ENCODE measurements at places on chromosomes 16 and 17.

- no peak for DNase-seq
Measured at GRCh38 chr17:4751932-4752331, 12.2 kb upstream of the CXCL16 start.

- peak; percentile 41 for DNase-seq
Measured at GRCh38 chr17:16419929-16420271, 4.5 kb downstream of the TRPV2 start.

DNA sequence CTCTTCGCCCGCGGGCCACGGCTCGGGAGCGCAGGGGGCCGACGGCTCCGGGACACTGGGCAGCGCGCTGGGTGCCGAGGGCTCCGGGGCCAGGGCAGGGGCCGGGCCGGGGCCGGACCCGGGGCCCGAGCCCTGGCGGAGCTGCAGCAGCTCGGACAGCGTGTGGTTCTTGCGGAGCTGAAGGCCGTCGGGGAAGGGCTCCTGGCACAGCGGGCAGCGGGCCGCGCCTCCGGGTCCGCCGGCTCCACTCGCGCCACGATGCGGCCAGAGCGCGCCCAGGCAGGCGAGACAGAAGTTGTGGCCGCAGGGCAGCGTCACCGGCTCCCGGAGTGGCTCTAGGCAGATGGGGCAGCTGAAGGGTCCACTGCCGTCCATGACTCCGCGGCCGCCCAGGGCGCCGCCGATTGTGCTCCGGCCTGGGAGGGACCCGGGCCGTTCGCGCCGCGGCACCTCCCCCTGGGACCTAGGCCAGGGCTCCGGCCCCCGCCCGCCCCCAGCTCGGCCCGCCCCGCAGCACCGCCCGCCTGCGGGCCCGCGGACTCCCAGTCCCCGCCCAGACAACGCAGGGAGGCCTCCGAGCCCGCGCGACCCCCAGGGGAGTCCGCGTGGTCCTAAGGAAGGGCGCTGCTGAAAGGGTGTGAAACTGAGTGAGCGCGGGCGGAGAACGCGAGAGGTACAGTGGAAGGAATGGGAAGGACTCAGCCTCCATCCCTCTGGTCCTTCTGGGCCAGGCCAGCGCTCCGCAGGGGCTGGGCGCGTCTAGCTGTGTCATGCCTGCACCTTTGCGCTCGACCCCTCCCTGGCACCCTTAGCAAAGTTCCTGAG lies at the start of gene TRIM47:
Gene TRIM47, minus strand, starts transcription at position 408 of the 825 bp plus-strand sequence. Its CDS starts 33 bp downstream, at position 375.
- DNase-seq, result no peak

DNA sequence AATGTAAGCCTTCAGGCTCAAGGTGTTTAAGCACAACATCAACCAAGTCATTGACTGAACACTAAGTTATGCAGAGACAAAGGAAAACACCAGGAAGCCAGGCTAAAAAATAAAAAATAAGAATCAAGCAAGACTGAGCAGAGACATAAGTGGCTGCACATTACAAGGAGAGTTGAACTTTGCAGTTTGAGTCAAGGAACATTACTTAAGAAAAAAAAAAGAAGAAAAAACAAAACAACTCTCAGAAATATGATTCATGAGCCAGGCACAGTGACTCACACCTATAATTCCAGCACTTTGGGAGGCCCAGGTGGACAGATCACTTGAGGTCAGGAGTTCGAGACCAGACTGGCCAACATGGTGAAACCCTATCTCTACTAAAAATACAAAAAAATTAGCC lies 168.1 kb downstream of the C16orf95 start:
- DNase-seq, result no peak

DNA sequence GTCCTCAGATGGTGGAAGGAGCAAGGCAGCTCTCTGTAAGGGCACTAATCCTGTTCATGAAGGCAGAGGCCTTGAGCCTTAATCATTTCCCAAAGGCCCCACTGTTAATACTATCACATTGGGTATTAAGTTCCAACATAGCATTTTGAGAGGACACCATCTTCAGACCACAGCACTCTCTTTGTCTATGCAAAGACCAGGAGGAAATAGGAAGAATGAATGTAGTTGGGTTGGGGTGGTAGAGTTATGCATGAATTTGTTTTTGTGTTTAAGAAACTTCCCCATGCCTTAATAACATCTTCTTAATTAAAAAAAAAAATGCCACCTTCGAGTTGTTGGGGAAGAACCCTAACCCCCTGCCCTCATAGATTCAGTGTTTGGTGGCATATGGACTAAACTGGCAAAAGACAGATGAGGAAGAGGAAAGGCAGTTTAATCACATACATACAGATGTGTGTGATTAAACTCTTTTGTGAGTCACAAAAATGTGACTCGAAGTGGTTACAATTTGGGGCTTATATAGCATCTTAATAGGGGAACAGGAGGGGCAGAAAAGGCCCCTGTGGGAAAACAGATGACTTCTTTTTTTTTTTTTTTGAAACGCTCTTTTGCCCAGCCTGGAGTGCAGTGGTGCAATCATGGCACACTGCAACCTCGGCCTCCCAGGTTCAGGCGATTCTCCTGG lies 35.0 kb upstream of the SLC5A10 start:
- no peak for DNase-seq

DNA sequence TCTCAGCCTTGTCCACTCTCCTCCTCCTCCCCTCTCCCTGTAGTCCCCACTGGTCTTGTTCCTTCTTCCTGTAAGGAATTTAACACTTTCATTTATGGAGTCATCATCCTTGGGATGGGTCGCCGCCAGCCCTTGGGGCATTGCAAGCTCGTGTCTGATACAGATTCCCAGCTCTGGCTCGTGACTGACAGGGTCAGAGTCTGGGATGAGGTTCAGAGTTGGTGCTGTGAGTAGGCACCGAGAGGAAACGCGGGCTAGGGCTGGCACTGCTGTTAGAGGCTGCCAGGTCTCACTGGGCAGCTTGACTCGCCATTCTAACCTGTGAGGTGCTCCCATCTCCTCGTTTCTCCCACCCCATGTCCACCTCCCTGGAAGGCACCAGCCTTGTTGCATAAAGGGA lies 407.0 kb downstream of the SOX9 start:
- DNase-seq, result no peak

DNA sequence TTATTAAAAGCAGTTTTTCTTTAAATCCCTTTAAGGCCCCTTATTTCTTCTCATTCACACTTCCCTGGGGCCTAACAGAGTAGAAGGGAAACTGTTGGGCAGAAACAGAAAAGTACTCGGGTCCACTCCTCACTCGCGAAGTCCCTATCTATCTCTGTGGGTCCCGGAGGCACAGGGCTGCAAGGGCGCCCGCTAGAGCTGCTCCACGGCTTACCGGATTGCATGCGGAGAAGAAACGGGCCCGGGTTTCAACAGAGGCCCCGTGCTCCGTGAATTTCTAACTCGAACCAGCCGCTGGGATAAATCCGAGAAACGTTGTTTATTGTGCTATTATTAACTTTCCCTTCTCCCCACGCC lies 4.3 kb downstream of the CBLN1 start:
- no peak for DNase-seq

GRCh38 chr17:65172496-65173136 lies 35.4 kb downstream of the RGS9 start:
- DNase-seq, result no peak

- DNase-seq, result no peak
Measured at GRCh38 chr16:88772871-88773811, 11.9 kb downstream of the PIEZO1 start.

- DNase-seq, result no peak
Measured at GRCh38 chr17:76243826-76244679, 3.8 kb upstream of the RNF157 start.

GRCh38 chr17:77531002-77531401 lies 390.2 kb downstream of the SEC14L1 start:
- DNase-seq, result no peak

GRCh38 chr17:75191584-75191983 lies 8.8 kb upstream of the SUMO2 start:
- DNase-seq, result no peak

- DNase-seq, result no peak
Measured at GRCh38 chr17:80608326-80608725, 63.7 kb downstream of the RPTOR start.

DNA sequence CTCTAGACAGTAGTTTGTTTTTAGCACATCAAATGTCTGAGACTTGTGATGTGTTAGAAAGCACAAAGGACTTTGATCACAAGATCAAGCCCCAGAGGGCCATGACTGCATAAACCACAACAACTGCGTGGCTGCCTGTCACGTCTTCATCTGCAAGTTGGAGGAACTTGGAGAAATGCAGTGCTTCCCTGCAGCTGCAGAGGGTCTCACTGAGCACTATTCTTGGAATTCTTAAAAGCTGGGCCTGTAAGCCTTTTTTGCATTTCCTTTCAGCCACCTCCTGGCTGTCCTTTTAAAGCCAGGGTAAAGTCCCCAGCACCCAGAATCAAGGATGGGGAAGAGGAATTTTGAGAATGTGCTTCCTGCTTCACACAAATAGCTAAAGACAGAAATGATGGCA lies 431.3 kb downstream of the MAF start:
- DNase-seq, result no peak

DNA sequence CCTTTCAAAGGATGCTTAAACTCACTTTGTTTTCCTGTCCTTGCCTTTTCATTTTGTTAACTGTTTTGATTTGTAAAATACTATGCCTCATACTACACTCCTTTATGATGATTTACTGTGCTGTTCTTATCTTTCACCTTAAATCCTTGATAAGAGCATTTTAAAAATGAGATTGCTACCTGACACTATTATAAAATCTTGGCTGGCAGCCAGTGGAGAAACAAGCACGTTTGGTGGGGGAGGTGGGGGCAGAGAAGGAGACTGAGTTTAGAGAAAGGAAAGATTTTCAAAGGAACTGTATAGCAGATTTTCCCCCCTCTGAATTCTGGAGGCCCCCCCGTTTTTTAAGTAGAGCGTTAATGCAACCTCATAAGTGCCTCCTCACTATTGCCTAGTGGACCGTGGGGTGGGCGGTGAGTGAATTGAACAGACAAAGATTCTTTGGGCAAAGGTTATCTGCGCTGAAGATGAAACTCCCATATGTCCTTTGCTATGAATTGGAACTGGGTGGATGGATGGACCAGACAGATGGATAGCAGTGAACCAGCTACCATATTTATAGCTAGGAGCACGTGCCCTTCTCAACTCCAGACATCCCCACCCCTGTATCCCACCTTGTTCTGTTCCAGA lies 200.2 kb downstream of the CCDC182 start:
- no peak for DNase-seq

GRCh38 chr17:31859487-31860008 lies 504 bp upstream of the COPRS start:
- DNase-seq, result no peak

DNA sequence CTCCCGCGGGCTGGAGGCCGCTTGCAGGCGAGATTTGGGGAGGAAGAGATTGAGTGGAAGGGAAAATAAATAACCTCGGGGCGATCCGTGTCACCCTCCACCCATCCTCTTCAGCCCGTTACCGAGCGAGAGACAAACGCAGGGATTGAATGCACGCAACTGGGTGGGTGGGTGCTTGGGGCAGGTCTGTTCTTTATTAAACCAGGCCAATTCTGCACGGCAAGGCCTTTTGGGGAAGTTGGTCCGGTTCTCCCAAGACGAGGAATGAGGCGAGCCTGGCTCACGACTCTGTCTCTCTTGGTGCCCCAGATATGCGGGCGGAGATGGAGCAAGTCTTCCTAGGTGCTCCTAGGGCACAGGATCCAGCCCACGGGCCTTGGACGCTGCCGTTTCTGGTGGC lies 396 bp upstream of the HOXB7 start:
- DNase-seq, result no peak

DNA sequence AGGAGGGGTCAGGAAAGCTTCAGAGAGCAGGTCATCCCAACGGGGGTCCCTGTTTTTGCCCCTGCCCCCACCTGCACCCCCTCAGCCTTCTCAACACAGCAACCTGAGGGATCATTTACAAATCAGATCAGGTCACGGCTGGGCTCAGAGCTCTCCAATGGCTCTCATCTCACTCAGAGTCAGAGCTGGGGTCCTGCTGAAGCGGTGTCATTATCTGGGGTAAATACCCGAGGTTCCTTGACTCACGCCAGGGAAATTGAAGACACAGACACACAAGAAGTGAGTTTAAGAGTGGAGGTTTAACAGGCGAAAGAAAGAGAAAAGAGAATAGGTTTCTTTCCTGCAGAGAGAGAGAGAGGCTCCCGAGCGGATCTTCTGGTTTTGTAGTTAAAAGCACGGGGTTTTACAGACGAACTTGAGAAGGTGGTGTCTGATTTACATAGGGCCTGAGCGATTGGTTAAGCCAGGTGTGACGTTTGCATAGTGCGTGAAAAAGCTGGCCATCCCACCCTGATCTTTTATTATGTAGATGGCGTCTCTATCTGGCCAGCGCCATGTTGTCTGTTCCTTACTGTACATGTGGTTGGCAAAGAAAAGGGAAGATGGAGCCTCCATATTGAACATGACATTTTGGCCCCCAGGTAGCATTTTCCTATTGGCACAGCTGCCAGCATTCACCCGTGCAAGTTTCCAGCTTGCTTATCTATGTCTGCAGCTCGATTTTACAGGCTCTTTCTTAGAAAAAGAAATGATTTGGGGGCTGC lies 51.4 kb downstream of the WSB1 start:
- DNase-seq, result no peak

DNA sequence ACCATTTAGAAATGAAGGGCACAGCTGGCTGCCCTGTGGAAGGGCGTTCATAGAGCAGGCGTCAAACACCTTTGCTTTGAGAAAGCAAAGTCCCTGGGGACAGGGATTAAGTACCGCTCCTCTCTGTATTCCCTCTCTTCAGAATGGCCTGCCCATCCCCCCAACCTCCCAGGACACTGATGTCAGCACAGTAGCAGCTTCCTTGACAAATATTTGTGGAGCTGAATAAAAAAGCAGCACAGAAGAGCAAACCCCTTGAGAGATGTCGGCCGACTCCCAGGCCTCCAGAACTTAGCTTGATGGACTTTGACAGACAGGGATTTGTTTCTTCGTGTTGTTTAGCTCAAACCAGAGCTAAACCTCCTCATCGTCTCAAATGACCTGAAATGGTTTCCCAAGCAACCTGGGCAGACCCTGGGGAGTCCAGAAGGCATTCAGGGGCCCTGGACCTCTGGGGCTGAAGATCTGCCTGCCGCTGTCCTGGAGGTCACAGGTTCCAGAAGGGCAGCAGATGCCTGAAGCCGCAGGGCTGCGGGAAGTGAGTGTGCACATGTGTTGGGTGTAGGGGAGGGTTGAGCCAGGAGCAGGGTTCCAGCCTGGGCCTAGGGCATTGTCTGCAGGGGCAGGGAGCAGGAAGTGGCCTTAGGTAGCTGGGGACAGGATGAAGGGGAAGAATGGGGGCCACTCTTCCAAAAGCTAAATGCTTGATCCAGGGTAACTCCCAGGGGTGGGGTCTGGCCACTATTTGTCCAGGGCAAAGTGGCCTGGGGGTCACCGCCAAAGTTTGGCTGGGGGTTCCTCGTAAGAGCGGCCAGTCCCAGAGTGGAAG lies 42.3 kb upstream of the NKD1 start:
- DNase-seq, result no peak

- no peak for DNase-seq
Measured at GRCh38 chr17:39687101-39687545, 734 bp downstream of the PGAP3 start.

- DNase-seq, result no peak
Measured at GRCh38 chr16:30658731-30659506, 688 bp downstream of the FBRS start.
